ENCODE measurements at places on chromosomes 13 and 19.
A peak's percentile ranks its signal among the peaks of the same experiment; 100 is the strongest.

DNA sequence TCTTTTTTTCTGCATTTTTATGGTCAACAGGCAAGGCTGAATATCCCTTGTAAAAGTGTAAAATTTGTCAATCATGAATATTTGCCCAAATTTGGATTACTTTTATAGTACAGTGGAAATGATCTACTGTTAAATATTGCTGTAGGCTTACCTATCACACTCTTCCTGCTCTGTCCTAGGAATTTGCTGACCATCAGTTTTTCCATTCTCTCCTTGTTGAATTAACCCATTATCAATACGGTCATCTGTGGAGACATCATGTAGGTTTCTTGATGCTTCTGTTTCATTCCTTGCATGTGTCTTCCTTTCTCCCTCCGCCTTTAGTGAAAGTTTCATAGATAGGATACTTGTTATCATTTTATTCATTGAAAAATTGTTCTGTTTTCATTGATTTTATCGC is 139.6 kb upstream of the TUBA3C start:
- DNase-seq = no peak

- no peak for DNase-seq
Observed at GRCh38 chr13:101942535-101943157, 459.2 kb downstream of the FGF14 start.

DNA sequence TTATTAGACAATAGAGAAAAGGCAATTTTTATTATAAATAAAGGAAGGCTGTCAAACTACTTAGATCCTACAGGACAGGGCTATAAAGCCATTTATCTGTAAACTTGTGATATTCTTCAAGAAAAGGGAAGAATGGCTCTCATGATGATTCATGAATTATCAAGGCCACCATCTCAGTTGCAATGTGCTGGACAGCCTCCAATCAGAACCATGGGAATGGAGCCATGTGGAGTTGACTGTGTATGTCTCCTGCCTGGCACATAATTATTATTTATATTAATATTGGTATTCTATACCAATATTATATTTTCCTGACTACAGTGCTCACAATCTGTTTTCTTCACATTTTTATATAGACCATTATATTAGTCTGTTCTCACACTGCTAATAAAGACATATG is 560.5 kb upstream of the MIR17HG start:
- DNase-seq = no peak

DNA sequence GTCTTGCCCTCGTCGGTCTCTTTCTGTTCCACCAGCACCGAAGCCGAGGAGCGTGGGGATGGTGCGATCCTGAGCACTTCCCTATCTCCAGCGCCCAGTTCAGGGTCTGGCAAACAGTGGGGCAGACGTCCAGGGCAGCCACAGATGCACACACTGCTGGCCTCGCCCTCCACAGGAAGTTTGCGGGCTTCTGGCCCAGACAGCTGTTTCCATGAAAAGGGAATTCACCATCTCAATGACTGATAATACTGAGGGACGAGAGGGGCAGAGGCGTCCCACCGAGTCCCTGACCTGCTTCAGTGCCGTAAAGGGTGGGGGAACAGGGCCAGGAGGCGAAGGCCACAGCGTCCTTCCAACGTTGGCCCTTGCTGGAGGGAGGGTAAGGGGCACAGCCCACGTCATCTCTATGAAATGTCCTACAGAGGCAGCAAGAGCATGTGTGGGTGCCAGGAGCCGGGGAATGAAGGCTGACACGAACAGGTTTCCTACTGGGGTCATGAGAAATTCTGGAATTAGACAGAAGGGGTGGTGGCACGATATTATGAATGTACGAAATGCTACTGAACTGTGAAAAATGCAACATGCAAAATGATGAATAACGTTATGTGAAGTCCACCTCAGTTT is 19.5 kb downstream of the SHC2 start:
- DNase-seq = no peak

- DNase-seq = no peak
Observed at GRCh38 chr19:24098359-24098758, 11.4 kb downstream of the ZNF254 start.

DNA sequence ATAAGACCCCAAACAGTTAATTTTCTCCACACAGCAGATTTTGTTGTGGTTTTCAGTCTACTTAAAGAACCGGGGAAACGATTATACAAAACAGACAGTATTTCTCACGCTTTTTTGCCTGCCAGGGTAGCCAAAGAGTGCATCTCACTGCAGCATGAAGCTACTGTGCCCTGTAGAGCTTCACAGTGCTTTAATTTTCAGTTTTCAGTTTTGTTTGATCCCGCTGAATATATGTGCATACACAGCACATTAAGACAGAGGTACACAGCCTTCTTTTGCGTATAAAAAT is 215.0 kb downstream of the TEX29 start:
- DNase-seq = no peak

DNA sequence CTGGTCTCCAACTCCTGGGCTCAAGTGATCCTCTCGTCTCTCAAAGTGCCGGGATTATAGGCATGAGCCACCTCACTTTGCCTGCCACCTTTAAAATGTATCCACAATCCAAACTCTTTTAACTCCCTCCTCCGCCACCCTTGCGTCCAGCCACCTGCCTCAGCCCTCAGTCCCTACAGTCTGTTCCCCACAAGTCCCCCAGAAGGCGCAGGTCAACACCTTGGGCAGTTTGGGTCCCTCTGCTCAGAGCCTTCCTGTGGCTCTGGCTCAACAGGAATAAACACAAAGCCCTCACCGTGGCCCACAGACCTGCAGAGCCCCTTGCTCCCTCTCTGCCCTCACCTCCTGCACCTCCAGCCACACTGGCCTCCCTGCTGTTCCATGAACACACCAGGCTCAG is 7.5 kb upstream of the EMC10 start:
- DNase-seq = no peak

DNA sequence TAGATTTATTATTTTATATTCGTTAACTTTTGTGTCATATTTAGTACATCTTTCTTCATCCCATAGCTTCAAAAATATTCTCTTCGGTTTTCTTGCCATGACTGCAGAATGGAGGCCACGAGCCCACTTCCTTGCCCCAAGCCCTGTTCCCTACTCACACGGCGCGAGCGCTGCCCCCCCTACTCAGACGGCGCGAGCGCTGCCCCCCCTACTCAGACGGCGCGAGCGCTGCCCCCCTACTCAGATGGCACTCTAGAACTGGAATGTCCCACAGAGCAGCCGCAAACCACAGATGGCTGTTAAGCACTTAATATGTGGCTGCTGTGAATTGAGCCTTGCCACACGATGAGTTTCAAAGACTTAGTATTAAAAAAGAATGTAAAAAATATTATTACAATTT is 102.2 kb upstream of the PEG3 start:
- no peak for DNase-seq

- DNase-seq = no peak
Observed at GRCh38 chr19:32823747-32824102, 45.8 kb downstream of the SLC7A9 start.

GRCh38 chr13:77038907-77039480 is 12.0 kb upstream of the FBXL3 start:
- DNase-seq = no peak

DNA sequence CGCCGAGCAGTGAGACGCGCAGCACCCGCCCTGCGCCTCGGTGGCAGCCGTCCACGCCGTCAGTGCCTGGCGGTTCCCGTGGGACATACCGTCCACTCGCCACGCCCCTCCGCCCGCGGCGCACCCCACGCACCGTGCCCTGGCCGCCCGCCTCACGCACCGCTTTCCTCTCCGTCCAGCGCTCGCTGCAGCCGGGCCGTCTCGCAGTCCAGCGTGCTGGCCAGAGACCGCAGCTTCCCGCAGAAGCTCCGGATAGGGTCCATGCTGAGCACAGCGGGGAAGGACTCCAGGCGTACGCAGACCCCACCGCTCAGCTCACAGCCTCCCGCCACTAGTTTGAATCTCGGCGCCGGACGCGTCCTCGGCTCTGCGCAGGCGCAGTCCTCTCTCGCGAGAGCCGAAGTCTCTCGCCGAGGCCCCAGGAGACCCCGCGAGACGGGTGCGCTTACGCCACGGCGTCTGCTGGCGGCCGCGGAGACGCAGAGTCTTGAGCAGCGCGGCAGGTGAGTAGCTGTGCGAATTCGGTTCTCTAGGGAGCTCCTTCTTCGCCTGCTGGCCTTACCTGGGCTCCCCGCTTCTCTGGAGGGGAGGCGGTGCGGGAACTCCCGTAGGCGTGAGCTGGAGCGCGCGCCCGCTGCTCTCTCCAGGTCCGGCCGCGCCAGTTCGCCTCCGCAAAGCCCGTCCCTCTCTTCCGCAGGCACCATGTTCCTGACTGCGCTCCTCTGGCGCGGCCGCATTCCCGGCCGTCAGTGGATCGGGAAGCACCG is at the start of the genes MRPL57 and SKA3:
Gene MRPL57 (plus strand): TSS at position 444 of the 767 bp plus-strand sequence. CDS start 259 bp downstream, at position 703.
Gene SKA3 (minus strand): TSS at position 338 of the 767 bp plus-strand sequence. CDS start 75 bp downstream, at position 263.
- DNase-seq = peak; percentile 97

GRCh38 chr13:28493740-28494503 is 1.0 kb downstream of the FLT1 start:
- peak; percentile 29 for DNase-seq

- DNase-seq = no peak
Observed at GRCh38 chr19:7554990-7555864, 19.7 kb downstream of the PNPLA6 start.

DNA sequence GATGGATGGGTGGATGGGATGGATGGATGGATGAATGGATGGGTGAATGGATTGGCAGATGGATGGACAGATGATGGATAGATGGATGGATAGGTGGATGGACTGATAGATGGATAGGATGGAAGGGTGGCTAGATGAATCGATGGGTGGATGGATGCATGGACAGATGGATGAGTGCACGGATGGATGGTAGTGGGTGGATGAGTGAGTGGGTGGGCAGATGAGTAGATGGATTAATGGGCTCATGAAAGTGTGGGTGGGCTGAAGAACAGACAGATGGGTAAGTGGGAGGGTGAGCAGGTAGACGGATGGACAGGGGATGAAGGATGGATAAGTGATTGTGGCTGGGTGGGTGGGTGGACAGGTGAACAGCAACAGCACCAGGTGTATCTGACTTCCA is 5.7 kb downstream of the SEMA6B start:
- no peak for DNase-seq

DNA sequence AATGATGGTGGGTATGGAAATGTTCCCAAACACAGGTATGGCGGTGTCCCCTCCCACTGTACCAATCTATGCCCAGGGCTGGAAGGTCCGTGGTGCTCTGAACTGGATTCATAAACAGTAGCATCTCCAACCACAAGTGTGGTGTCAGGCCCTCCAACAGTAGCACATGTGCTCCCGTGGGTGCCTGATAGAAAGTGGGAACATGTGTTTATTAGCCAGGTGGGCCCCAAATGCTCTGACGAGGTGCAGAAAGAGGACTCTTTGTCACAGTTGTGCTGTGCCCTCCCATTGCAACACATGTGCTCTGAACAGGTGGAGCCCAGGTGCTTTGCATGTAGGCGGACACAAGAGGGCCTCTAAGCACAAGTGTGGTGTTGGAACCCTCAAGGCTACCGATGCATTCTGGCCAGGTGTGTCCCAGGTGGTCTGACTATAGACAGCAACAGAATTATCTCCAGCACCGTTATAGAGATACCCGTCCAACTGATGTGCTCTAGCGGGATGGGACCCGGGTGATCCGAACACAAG is 75.4 kb upstream of the ZNF30 start:
- no peak for DNase-seq

DNA sequence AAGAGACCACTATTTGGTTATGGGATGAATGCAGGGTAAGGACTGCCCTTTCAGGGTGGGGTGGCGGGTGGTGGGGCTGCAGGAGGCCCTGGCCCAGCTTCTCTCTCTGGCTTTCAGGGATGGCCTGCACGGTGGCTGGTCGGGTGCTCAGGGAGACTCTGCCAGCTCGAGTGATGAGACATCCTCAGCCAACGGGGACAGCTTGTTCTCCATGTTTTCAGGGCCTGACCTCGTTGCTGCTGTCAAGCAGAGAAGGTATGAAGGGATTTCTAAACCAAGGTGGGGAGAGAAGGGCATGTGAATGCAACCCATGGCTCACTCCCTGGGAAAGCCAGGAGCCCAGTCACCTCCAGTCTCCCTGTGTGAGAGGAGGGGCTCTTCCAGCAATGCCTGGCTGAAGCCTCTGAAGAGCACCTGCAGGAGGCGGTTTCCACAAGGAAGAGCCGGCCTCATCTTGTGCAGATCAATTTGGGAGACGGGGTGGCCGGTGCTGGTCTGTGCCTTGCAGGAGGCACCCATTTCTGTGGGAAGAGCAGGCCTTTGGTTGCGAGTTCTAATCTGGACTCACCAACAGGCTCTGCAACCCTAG is 16.0 kb upstream of the GPI start:
- DNase-seq = no peak

DNA sequence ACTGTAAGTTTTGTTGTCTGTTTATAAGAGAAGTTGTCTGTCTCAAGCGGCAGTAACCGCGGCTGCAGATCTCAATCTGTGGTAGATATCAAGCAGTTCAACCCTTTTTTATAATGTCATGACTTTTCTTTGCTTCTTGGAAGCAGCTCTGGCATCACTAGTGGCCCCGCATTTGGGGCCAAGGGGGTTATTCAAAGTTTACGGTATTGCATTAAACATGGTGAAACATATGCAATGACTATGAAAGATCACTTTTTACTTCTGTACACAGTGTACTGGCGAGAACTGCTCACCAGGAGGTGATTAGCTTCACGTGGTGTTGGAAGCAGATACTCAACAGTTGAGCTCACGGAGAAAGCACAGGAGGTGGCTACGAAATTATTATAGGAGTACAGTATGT is 4.6 kb upstream of the FFAR3 start:
- no peak for DNase-seq

DNA sequence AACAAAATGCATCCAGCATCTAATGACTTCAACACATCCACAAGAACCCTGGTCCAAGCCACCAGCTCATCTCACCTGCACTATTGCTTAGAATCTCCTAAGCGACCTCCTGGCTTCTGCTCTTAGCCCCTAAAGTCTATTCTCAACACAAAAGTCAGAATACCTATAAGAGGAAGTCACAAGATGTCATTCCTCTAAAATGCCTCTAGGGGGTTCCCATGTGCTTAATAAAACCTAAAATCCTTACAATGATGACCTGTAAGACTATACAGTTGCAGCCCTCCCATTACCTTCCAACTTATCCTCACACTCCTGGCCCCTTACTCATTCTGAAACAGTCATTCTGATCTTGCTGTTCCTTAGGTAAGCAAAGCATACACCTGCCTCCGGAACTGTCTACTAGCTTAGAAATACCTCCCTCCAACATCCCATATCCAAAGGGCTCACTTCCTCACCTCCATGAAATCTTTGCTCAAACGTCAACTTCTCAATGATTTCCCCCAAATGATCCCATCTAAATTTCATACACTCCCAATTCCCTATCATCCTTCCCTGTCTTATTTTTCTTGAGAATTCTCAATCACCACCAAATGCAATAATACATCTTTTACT is 10.0 kb downstream of the ATP7B start:
- DNase-seq = peak; percentile 11

DNA sequence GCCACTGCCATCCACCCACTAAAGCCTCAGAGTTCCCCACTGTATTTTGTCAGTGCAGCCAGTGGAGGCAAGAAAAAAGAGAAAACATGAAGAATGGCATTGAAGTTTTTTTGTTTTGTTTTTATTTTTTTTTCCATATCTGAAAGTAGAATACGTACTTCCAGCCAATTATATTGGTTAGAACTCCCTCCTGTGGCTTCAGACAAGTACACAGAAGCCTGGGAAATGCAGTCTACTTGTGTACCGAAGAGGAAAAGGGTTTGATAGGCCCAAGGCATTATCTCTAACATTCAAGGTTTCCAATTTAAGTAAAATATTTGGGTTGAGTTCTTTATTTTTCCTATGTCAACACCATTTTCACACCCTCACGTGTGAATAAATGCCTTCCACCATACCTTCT is 696.2 kb upstream of the GPC6 start:
- no peak for DNase-seq
